ENCODE measurements at places on chromosomes 3 and 15.

DNA sequence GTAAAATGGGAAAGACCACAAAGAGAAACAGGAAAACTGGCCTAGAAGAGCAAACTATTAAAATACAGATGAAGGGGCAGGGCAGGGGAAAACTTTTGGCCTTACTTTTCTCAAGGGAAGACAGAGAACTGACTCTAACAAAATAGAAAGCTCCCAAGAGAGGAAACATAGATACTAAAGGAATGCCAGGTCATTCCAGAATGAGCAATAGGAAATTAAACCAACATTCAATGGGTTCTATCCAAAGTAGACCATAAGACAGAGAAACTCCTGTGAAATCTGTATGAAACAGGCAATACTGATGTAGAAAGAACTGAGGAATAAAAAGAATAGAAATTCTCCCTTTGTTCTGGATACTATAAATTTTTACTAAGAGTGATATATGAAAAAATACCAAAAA lies 491.8 kb downstream of the MECOM start:
- no peak for DNase-seq

- no peak for DNase-seq
These were observed 350.2 kb upstream of the POU1F1 start for GRCh38 chr3:87626546-87626945.

DNA sequence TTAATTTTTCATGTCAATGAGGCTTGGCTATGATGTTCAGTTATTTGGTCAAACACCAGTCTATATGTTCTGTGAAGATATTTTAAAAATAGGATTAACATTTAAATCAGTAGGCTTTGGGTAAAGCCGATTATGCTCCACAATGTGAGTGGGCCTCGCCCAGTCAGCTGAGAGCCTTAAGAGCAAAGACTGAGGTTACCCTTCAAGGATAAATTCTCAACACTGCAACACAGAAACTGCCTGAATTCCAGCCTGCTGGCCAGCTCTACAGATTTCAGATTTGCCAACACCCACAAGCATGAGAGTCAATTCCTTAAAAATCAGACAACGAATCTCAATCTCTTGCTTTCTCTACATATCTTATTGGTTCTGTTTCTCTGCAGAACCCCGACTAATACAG lies 188.3 kb downstream of the PLCH1 start:
- peak; percentile 1 for DNase-seq

DNA sequence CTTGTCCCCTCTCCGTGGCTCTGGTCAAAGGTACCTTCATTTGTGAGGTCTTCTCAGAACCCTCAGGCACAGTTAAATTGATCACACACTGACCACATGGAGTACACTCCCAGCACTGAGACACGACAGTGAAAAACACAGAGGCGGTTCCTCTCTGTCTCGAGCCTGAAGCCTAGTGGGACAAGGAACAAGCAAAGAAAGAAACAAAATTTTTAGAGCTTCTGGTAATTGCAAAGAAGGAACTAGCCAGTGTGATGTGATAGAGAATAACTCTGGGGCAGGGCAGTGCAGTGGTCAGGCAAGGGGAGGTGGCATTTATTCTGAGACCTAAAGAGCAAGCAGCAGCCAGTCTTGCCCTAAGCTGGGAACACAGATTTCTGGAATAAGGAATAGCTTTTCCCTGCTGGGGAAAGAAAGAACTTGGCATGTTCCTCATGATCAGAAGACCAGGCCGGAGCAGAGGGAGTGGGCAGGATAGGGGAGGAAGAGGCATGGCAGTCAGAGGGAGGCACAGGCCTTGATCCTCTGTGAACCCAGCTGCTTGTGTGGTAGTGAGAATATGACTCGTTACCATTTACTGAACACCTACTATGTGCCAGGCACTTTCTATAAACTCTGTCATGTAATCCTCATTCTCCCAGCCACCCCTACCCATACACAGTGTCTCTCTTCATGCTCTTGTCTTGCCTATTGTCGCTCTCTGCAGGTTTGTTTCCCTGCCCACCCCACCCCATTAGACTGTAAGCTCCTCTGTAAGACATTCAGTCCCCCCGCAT lies 262.3 kb upstream of the HES1 start:
- DNase-seq = no peak

GRCh38 chr3:42172047-42172654 lies 81.0 kb downstream of the TRAK1 start:
- no peak for DNase-seq

GRCh38 chr15:70752193-70752635 lies 11.1 kb downstream of the UACA start:
- peak; percentile 40 for DNase-seq

- DNase-seq = peak; percentile 47
These were observed 433.3 kb downstream of the RAP2B start for GRCh38 chr3:153595186-153595815.

DNA sequence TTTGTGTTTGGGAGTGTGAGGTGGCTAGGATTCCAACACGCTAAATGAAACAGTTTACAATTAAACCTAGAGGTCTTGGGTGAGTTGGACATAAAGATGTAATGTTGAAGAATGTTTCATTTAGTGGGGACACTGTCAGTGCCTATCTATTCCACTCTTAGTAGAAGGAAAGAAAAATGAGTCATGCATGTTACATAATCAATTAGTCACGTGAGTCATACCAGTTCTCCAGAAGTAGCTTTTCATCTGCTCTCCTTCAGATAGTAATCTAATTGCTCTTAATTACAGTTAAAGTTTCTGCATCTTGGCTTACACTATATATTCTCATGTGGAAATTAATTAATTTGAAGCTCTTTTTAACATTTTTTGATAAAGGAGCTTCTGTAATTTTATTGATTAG lies 115.7 kb upstream of the P2RY1 start:
- peak; percentile 58 for DNase-seq

DNA sequence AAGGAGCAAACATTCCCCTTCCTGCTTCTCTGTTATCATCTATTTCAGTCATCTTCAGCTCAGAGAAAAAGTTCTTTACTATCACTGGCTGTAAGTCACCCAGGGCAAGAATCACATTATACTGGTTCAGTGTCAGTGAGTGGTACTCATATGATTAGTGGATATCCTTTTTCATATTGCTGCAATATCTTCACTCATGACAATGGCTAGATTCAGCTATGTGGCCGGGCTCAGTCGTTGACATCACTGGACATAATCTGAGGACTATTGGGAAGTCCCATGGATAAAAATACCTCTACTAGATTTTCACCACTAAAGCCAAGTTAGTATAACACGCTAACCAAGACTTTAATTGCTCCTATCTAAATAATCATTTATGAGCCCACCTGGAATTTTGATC lies 91.3 kb upstream of the UBE2E2 start:
- no peak for DNase-seq

- DNase-seq = no peak
These were observed 41.0 kb upstream of the C15orf61 start for GRCh38 chr15:67479781-67480505.

DNA sequence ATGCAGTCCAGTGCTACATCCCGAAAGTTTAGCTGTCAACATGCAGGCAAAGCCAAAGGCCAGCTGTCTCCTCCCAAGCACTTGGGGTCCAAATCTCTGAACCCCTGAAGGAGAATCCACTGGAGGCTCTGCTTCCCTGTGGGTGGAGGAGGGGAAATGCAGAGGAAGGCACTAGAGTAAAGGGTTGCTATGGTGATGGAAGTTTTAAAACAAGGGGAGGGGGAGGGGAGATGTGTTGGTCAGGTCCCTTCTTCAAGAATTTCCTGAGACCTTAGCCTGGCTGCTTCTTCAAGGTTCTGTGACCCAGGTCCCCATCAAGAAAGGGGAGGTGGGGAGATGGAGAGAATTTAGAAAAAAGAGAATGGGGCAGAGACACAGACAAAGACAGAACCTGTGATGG lies 2.3 kb downstream of the CAMKV start:
- DNase-seq = no peak

- DNase-seq = no peak
These were observed 28.0 kb upstream of the KCTD6 start for GRCh38 chr3:58463942-58464271.

DNA sequence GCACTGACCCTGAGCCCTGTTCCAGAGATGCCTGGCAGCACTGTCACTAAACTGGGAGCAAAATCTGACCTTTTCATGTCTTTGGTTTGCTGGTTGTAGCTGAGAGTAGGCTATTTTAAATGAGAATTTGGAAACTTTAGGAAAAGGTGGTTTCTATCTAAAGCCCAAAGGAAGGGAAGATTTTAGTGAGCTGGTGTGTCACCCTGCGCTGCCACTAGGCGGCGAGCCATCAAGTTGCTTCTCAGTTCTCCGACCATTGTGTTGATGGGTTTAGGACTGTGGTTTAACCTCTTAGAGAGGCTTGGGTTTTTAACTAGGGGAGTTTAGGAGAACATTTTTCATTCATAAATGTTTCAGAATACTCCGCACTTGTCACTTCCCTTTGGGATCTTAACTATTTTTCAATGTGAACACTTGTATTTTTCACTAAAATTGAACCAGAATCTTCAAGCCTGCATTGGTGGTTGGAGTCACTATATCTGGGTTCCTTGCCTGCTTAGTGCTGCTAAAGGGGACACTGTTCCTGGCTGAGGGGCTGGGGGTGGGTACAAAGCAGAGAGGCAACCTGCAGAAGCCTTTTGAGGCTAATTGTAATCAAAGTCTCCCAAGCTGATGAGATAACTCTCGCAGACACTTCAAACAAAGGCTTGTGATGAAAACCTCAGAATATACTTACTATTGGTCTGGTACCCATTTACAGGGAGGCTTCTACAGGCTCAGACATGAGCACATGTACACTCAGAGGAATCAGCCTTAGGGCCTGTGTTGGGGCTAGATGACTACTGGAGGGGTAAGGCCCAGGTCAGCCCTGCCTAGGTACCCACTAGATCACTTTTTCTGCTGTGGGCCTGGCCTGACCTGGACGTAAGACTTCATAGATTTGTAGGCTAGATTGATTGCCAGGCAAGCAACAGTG lies 16.8 kb downstream of the EXOSC7 start:
- DNase-seq = no peak

DNA sequence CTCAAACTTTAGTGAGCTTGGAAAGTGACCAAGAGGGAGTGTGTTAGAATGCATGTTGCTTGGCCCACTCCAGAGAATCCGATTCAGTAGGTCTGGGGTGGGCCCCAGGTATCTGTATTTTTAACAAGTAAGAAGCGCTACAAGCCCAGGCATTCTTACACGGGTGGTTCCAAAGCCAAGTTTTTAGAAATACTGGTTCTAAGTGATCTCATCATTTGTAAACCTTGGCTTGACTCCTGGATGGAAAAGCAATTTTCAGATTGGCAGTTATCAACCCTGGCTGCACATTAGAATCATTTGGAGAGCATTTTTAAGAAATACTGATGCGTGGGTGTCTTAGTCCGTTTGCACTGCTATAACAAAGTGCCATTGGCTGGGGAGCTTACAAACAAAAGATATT lies 27.3 kb upstream of the ST8SIA2 start:
- no peak for DNase-seq

DNA sequence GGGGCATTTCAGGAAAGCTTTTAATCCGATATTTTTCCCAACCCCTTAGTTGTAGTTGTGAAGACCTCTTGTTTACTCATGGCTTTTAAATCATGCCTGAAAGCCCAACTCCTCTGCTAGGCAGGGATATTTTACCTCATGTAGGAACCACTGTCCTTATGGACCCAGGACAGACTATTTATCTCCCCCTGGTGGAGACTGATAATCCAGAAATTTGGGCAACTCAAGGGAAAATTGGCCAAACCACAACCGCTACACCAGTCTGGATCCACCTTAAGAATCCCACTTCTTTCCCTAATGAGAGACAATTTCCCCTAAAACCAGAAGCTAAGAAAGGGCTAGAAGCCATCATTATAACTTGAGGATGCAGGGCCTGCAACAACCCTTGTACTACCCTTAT lies 248.1 kb upstream of the STAC start:
- no peak for DNase-seq

GRCh38 chr15:57923750-57924149 lies 141.8 kb downstream of the ALDH1A2 start:
- no peak for DNase-seq

DNA sequence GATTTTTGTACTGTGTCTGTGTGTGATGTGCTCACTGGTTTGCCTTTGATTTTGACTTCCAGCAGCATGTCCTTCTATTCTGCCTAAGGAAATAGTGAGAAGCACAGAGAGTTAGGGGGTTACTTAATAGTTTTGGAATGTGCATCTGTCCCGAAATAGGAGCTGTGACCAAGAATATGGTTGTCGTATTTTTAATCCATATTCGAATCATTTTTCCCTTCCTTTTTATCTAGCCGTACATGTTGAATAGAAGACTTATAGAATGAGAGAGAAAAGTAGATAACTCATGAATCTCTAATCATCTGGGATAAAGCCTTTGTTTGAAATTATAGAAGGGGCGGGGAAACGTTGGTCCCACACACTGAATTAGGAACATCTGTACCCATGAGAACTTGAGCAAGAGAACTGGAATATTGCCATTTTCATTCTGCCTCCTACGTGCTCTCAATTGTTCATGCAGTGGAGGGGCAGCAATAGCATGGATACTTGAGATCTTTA lies 23.6 kb downstream of the CRTC3 start:
- DNase-seq = peak; percentile 81

DNA sequence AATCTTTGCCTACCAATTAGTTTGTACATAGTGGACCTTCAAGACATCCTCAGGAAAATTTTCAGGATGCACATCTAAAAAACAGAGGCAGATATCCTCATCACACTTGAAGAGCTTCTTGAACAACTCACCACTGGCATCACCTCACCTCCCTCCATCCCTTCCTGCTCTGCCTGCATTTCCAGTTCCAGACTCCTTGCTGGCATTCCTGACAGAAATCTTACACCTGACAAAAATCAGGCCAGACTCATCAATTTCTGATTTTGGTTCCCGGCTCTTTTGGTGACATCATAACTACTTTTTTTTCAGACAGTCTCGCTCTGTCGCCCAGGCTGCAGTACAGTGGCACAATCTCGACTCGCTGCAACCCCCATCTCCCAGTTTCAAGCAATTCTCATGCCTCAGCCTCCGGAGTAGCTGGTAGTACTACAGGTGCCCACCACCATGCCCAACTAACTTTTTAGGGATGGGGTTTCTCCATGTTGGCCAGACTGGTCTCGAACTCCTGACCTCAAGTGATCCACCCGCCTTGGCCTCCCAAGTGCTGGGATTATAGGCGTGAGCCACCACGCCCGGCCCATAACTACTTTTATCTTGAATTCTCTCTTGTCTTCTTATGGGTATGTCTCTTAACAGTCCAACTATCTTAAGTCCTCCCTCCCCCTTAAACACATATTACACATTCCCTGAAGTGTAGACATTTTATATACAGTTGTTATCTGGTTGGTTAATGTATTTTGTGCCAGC lies 216.6 kb upstream of the IL12A start:
- no peak for DNase-seq

GRCh38 chr3:186997061-186997460 lies 66.7 kb downstream of the ST6GAL1 start:
- DNase-seq = no peak

- DNase-seq = no peak
These were observed 10.9 kb downstream of the PROS1 start for GRCh38 chr3:93962798-93963197.

GRCh38 chr15:79349525-79349924 lies 38.6 kb downstream of the TMED3 start:
- peak; percentile 31 for DNase-seq

DNA sequence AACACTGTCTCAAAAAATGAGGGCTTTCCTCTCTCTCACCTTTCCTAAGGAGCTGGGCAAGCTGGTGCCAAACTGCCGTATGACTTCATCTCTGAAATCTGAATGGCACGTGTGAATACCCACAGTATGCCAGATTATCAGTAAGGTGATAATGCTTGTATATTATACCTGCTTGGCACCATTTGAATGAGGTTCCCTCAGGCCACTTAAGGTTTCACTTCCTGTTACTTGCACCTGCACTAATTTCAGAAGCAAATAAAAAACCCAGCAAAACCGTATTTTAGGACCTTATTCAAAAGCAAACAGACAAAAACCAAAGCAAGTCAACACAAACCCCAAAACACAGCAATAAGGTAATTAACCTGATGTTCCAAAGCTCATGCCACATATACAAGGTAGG lies 19.7 kb downstream of the FOXP1 start:
- DNase-seq = no peak
